ENCODE measurements at places on chromosomes 4 and X.
A peak's percentile ranks its signal among the peaks of the same experiment; 100 is the strongest.

DNA sequence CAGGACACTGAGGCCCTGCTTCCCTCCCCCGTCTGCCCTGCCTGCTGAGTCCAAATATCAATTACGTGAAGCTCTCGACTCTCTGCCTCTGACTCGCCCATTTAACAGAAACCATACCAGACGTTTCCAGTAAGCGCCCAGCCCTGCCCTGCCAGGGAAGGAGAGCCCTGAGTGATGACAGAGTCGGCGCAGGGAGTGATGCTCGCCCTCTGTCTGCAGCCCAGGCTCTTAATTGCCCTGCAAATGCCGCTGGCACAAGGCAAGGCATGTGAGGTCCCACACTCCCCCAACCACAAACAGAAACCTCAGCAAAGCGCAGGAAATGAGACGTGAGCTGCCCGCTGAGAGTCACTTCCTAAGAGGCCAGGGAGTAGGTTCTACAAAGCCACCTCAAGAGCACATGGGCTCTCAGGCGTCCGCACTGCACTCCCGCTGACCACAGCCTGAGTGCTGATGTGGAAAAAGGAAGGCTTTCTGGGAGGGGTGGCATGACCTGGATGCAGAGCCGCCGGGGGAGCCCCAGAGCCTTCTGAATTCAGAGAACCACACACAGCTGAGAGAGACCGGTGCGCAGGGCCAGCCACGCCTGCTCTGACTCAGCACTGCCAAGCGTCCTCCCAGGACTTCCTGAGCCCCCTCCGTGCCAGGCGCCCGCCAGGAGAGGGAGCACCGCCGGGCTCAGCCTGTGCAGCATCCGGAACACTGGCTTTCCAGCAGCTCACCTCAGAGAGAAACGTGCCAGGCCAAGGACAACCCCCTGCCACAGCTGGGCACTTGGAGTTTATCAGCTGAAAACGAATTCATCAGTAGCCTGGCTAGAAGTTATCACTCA, 5.3 kb downstream of the ZFYVE28 start:
- DNase-seq = no peak

- DNase-seq = no peak
Measured at GRCh38 chr4:78689261-78689660, 86.9 kb upstream of the BMP2K start.

GRCh38 chrX:136030303-136031191, 45.3 kb downstream of the SLC9A6 start:
- no peak for DNase-seq

- no peak for DNase-seq
Measured at GRCh38 chrX:16142246-16142558, 18.8 kb downstream of the GRPR start.

DNA sequence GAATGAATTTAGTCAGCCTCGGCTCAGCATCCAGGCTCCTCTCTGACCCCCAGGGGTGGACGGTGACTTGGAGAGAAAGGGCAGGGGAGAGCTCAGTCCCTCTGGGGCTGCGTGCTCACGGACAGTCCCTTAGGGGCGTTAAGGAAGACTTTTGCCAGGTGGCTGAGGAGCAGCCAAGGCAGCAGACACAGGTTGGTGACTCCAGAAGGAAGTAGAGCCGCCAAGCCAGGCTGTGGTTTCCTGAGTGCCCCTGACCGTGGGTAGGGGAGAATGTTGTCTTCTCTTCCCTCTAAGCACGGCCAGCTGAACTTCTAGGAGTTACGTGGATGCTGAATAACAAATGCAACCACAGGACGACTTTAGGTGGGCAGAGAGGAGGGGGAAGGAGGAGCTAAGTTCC, 91.0 kb upstream of the MTM1 start:
- DNase-seq = no peak

GRCh38 chr4:64079316-64079715, 329.9 kb downstream of the TECRL start:
- DNase-seq = no peak

GRCh38 chr4:98505992-98506391, 152.4 kb downstream of the TSPAN5 start:
- DNase-seq = no peak

GRCh38 chr4:36233567-36234266, 10.6 kb downstream of the ARAP2 start:
- DNase-seq = no peak

- DNase-seq = no peak
Measured at GRCh38 chr4:17704020-17704650, 77.3 kb downstream of the FAM184B start.

DNA sequence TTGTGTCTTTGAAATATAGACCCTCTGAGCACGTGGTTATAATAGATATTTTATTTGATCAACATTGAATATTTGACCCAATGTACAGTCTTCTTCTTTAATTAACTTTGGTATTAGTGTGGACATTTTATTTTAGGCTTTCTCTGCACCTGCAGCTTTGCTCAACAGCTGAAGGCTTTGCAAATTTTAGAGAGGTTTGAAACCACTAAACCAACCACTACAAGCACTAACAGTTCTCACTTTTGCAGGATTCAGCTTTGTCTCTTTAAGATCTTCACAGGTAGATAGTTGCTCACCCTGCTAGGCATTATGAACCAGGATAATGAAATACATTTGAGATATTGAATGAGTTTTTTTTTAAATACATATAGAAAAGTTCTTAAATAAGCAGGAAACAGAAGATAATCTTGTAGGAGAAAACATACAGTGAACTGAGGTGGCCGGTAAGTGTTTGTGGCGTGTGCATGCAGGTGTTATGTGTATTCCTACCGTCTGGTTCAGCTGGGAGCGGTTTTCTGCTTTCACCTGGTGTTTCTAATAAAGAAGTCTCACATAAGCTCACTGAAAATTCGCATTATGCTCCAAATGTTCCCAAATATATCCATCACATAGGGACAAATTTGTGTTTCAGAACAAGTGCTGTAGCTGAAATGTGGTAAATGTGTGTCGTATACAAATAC, 1508.3 kb upstream of the TENM3 start:
- no peak for DNase-seq

DNA sequence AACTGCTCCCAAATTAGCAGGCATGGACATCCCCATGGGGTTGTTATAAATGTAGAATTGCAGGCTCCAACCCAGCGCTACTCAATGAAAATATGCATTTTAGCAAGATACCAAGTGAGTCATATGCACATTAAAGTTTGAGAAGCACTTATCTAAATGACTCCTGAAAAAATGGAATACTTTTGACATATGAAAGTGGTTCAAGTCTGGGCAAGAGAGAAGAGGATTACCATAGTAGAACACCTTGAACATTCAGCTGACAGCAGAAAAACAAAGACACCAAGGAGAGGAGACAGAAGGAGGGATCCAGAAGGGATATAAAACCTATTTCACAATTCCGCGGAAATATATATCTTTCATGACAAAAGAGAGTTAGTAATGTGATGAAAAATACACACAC, 63.2 kb upstream of the CT83 start:
- DNase-seq = no peak

- peak; percentile 79 for DNase-seq
Measured at GRCh38 chr4:14532436-14532835, 469.8 kb upstream of the CPEB2 start.

GRCh38 chr4:168794881-168795280, 215.2 kb downstream of the CBR4 start:
- no peak for DNase-seq

All from NCI-H187 treated with DMSO at 0.1 percent for 48 hours (cell line).